ENCODE measurements at places on chromosomes 6 and 20.
A peak's percentile ranks its signal among the peaks of the same experiment; 100 is the strongest.

DNA sequence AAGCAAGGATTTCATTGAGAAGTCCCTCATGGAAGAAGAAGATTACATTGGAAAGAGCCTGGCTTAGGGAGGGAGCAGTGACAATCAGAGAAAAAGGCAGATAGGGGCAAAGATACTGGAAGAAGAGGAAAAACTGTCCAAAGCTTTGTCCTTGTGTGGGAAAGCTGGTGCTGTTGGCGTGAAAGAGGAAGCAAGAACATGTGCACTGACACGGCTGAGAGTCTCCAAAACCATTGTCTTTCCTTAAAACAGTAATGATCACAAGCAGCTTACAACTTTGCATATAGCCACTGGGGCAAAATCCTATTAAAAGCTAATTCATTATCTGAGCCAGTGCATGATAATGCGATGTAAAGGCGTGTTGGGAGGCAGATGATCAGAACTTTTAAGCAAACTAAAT, 85.1 kb upstream of the ESR1 start:
- no peak for DNase-seq

GRCh38 chr6:90072935-90073464, 178.7 kb downstream of the GJA10 start:
- DNase-seq: no peak

DNA sequence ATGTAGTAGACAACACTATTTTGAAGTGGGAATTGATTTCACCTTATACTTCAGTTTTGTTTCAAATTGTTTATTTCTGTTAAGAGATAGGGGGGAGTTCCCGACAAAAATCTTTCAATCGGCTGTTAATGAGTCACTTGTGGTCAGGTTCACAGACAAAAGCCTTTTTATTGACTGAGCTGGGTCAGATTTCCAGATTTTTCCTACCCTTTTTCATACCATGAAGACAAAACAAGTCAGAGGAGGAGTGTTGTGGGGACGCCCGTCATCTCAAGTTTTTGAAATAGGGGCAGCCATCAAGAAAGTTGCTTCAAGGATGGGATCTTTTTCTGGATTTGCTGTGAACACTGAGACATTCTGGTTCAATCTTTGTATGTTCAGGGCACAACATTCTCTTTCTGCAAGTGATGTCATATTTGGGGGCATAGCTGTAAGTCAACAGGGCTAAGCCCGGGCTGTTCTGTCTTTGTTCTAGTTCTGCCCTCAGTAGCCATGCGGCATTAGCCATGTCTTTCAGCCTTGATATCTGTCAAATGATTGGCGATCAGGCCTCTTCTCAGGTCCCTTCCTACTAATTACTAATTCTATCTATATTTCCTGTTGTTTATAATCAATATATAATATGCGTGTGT, 496.0 kb upstream of the MARCKS start:
- no peak for DNase-seq

DNA sequence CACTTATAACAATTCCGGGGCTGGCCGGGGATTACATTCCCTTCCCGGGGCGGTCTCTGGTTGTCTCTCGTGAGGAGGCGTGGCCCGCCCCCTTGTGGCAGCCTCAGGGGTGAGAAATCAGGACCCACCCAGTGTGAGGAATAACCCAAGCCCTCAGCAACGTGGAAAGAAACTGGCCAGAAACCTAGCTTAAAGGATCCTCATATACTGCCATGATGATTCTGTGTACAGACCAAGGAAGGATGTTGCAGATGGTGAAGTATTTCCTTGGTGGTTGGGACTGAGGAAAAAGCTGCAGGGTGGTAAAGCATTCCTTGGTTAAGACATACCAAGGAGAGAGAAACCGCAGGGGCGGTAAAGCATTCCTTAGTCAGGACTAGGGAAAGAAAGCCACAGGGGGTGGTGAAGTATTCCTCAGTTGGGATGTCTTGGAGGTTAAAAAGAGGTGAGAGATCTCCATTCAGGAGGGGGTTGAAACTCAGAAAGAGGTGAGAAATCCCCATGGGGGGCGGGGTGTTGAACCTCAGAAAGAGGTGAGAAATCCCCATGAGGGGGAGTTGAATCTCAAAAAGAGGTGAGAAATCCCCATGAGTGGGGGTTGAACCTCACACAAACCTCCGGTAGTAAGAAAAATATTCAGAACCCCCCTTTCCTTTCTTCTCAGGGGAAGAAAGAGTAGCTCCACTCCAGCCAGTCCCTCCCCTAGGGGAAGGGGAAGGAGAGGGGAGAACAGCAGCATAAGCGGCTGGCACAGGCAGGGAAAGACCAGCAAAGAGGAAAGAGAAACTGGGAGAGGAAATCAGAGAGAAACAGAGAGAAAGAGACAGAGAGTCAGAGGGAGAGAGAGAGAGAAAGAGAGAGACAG, 238.1 kb downstream of the RNGTT start:
- DNase-seq: no peak

- DNase-seq: no peak
Observed at GRCh38 chr6:130632897-130633296, 194.3 kb upstream of the SMLR1 start.

DNA sequence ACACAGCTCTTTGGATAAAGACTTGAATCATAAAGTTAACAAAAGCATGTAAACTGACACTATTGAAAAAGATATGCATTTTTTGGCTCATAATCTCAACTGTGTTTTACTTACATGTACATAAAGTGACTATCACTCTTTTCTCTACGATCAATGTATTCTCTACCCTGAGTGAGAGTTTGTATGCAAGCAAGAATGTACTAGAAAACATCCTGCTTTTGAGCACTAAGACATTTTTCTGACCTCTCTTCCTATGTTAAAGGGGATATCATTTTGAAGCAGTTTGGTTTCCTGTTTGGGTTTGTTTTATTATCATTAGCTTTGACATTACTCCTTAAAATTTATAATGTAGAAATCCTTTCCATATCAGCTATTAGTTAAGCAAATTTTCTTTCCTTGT, 910.8 kb downstream of the C6orf118 start:
- no peak for DNase-seq

GRCh38 chr6:135144673-135145062, 36.4 kb upstream of the MYB start:
- DNase-seq: no peak

DNA sequence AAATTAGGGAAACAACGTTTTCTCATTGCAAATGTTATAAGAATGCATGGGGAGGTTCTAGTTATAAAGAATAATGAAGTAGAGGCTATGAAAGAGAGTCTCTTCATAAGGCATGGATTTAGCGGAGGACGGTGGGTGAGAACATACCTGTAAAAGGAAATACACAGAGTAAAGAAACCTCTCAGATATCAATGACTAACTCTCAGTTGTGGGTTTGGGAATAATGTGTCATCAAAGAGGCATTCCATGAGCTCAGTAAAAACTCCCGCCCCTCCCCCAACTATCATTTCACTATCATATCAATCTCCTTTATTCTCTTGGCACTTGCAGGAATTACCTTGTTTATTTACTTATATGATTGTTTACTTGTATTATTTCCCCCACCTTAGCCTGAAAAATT, 695.4 kb downstream of the PTPRT start:
- no peak for DNase-seq

DNA sequence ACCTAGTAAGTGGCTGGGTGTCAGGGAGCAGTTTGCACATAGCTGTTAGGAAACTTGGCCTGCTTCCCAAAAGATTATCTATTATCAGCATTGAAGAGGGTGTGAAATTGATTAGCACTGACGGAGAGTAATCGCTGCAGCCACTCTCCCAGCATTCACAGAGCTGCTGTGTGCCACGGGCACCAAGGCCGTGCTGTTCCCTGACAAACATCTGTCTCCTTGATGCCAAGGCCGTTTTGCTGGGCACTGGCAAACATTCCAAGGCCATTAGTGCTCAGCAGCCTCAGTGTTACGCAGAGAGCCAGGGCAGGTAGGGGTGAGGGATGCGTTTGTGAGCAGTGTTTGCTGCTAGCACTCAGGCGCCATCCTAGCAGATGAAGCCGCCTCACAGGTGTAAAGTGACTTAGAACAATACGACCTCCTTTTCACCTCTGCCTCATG, 57.7 kb upstream of the VSTM2L start:
- DNase-seq: no peak

DNA sequence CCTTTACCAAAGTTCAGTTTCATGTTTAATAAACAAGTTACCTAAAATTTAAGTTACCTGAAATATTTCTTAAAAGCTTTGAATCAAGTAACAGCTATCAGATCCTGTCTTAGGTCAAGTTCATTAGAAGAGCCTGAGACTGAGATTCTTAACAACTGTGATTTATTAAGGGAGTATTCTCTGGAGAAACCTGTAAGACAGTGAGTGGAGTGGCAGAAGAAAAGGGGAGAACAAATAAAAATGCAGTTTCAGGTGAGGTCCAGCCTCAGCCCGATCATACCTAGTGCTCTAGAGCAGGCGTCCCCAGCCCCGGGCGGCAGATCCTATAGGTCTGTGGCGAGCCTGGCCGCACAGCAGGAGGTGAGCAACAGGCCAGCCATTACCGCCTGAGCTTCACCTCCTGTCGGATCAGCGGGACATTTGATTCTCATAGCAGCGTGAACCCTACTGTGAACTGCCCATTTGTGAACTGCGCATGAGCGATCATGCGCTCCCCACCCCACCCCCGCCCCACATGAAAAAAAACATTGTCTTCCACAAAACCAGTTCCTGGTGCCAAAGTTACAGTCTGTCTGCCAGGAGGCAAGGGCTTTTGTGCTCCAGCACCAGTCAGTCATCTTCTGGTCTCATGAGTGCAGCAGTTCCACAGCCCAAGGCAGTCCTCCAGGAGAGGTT, 59.2 kb upstream of the ADGRB3 start:
- no peak for DNase-seq

DNA sequence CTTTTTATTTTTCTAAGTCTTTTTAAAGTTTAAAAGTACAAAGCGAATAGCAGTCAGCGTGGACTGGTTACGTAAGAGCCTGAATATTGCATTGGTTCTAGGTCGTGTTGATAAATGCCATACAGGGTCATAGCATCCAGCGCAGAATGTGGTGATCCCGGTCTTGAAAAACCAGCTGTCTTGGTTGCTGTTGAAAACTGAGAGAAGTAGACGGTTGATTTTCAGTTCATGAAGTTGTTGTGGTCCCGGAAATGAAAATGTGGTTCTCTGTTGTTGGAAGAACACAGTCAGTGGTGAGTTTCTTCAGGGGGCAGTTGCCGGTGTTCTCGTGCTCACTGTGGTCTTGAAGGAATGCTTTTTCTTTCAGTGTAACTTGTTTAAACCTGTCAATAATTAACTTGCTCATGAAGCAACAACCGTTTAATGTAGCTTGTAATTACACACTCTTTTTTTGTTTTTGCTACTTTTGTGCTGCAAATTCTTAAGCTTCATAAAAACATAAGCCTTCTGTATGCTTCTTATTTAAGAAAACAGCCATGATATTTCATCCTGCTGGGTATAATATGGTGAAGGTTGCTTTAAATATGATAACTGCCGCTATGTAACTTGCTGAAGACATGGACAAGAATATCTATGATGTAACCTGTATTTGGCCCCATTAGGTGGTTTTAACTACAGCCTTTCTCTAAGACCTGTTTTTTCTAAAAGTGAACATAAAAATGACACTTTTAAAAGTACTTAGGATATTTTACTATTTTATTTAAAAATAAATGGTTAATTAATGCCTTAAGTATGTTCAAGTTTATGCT, 64.8 kb upstream of the KIF25 start:
- no peak for DNase-seq

DNA sequence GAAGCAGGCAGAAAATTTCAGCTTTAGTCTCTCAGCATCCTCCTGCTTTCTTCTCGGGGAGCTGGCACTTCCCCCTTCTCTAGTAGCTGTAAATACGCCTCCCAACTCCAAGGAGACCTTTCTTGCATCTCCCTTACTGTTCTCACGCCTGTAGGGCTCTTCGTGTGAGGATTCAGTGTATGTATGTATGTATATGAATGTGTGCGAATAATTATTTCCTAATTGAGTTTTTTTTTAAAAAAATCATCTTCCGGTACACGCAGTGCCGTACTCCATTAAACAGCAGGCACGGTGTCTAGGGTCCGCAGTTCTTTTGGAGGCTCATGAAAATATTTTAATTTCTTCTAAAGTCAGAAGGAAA, 85.4 kb downstream of the HFE start:
- DNase-seq: peak; percentile 40

DNA sequence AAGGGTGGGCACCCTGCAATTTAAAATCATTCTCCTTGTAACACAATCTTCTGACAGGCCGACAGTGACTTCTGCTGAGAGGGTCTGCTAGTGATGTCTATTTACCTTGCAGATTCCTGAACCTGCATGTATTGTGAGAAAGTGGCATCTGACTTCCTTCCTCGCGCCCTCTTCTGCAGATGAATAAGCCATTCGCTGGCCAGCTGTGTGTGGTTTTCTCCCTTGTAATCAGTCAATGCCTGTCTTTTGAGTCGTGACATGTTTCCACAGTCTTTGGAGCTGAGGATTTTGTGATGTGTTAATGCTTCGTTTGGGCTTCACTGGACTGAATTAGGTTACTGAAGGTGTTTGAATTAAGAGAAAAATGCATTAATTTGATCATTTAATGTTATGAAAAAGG, 125.3 kb downstream of the GRM1 start:
- DNase-seq: no peak

- no peak for DNase-seq
Observed at GRCh38 chr6:125132058-125132457, 21.5 kb upstream of the TPD52L1 start.

- DNase-seq: no peak
Observed at GRCh38 chr20:62111148-62111547, 11.1 kb upstream of the LSM14B start.
